ENCODE measurements at places on chromosomes 2 and 18.

GRCh38 chr2:46351098-46351749 is 54.0 kb downstream of the EPAS1 start:
- DNase-seq = peak; percentile 77
- peaks cover 70% of the 10 kb centered on the region for H3K4me1 ChIP-seq
- H3K27ac ChIP-seq = peak overlapping the region; percentile 92
- no peaks in the 10 kb centered on the region for H3K36me3 ChIP-seq
- H3K27me3 ChIP-seq = no peaks in the 10 kb centered on the region
- peak overlapping the region; percentile 81 for H3K4me3 ChIP-seq

GRCh38 chr2:43559391-43560230 is 36.2 kb downstream of the THADA start:
- peak; percentile 28 for DNase-seq
- H3K4me1 ChIP-seq = peaks cover 38% of the 10 kb centered on the region
- no peaks in the 10 kb centered on the region for H3K27me3 ChIP-seq
- H3K36me3 ChIP-seq = peaks cover 54% of the 10 kb centered on the region

DNA sequence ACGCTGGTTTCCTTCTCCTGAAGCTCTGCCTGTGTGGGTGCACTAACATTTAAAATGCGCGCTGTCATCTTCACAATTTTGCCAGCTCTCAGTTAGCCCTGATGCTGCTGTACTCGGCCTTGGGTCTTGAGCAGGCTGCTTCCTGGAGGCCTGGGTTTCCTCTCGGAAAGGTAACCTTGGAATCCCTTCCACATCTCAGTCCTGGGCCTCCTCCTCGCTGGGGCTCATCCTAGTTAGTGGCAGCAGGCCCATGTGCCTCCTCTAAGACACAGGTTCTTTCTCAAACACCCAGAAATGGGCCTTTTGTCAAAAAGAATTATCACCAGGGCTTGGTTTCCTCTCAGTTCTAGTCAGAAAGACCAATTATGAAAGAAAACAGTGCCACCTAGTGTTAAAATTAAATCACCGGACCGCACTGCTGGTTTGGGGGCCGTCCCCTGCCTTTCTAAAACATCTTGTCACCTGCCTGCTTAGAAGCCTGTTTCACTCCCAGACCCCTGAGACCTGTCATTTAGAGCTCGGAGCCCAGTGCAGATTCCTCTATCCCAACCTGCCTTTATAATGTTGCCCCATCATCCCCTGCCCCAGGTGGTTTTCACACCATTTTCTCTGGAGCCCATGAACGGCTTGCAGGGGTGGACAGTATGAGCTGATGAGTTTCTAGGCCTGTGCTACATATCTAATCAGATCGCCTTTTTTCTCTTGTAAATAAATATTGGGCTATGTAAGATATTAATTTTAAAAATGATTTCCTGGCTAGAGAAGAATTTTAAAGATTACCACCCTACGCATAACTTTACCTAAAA is 42.4 kb downstream of the HK2 start:
- peaks cover 50% of the 10 kb centered on the region for H3K36me3 ChIP-seq
- no peaks in the 10 kb centered on the region for H3K4me1 ChIP-seq
- peak; percentile 62 for DNase-seq
- no peak overlapping the region for H3K4me3 ChIP-seq

GRCh38 chr2:181264441-181264840 is 192.7 kb upstream of the ITGA4 start:
- H3K4me1 ChIP-seq = peaks cover 25% of the 10 kb centered on the region
- no peak for DNase-seq
- no peaks in the 10 kb centered on the region for H3K27me3 ChIP-seq
- H3K27ac ChIP-seq = no peak overlapping the region
- H3K4me3 ChIP-seq = no peak overlapping the region
- H3K36me3 ChIP-seq = peaks cover 4% of the 10 kb centered on the region

- peak; percentile 51 for DNase-seq
- H3K27me3 ChIP-seq = peaks cover 15% of the 10 kb centered on the region
- H3K4me1 ChIP-seq = peaks cover 45% of the 10 kb centered on the region
- peak overlapping the region; percentile 74 for H3K4me3 ChIP-seq
- H3K36me3 ChIP-seq = peaks cover 18% of the 10 kb centered on the region
- peak overlapping the region; percentile 71 for H3K27ac ChIP-seq
These were observed 620 bp upstream of the GALNT1 start for GRCh38 chr18:35580701-35581539.

DNA sequence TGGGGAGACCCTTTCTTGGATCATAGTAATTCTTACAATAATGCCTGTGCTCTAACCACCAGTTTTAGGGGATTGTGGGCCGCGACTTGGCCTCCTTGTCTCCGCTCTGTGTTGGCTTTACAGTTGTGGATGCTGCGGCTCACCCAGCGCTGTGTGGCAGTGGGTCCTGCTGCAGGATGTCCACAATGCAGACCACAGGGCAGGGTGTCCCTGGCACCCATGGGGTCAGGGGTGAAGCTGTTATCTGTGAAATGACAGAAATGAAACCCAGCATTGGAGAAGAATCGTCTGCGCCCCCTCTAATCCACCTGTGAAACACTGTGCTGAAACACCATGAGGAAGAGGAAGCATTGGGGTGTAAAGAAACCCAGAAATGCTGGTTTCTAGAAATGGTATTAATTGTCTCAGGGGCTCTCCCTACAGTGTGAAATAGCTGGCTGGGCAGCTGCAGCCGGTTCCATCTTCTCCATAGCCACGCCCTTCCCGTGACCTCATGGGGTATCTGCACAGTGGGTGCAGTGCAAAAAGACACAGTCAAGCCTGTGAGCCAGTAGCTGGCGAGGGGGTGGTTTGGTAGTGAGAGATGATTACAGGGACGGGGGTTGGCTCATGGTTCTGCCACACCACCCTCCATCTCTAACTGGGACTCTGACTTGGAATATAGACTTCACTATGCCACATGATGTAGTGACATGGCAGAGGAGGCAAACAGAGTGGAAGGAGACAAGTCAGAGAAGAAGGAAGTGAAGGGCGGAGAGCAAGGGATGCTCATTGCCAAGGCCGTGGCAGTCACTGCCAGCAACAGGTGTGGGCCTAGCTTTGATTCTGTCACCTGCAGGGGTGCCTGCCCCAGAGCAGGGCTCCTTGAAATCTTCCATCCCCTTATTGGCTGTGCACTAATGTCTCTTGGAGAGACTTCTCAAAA is 16.2 kb downstream of the INPP4A start:
- DNase-seq = peak; percentile 91
- H3K4me3 ChIP-seq = peak overlapping the region; percentile 40
- H3K4me1 ChIP-seq = peaks cover 91% of the 10 kb centered on the region
- H3K27me3 ChIP-seq = no peaks in the 10 kb centered on the region
- H3K27ac ChIP-seq = peak overlapping the region; percentile 94

GRCh38 chr18:57648414-57648813 is 26.8 kb upstream of the NARS1 start:
- no peak overlapping the region for H3K27ac ChIP-seq
- DNase-seq = no peak
- H3K27me3 ChIP-seq = no peaks in the 10 kb centered on the region
- peaks cover 25% of the 10 kb centered on the region for H3K4me1 ChIP-seq
- H3K36me3 ChIP-seq = peaks cover 9% of the 10 kb centered on the region
- no peak overlapping the region for H3K4me3 ChIP-seq

DNA sequence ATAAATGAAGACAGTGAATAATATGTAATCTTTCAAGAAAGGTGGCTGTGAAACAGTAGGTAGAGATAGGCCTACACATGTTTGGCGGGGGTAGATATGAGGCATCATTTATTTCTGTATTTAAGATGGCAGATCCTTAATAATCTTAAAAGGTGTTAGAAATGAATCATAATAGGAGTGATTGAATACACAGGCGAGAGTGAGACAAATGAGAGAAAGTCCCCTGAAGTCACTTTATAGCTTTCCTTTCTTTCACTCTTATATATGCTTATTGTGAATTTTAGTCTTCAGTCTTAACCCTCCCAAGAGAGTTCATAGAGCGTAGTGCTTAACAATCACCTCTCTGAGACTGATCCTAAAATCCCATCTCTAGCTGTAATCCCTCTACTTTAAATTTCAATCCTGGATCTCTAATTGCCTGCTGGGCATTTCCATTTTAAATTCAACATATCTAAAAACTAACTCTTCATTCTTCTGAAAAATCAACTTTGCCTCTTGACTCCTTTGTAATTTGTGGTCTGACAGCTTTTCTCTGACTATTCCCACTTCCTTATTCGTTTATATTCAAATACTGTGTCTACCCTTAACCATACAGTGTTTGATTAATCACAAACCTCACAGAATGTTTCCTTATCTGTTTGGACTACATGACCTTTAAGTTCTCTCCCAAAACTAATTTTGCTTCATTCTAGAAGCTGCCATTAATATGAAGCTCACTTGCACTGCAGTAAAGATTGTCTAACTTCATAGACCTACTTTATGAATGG is 463.7 kb upstream of the FSIP2 start:
- H3K4me3 ChIP-seq = no peak overlapping the region
- DNase-seq = no peak
- H3K4me1 ChIP-seq = no peaks in the 10 kb centered on the region

DNA sequence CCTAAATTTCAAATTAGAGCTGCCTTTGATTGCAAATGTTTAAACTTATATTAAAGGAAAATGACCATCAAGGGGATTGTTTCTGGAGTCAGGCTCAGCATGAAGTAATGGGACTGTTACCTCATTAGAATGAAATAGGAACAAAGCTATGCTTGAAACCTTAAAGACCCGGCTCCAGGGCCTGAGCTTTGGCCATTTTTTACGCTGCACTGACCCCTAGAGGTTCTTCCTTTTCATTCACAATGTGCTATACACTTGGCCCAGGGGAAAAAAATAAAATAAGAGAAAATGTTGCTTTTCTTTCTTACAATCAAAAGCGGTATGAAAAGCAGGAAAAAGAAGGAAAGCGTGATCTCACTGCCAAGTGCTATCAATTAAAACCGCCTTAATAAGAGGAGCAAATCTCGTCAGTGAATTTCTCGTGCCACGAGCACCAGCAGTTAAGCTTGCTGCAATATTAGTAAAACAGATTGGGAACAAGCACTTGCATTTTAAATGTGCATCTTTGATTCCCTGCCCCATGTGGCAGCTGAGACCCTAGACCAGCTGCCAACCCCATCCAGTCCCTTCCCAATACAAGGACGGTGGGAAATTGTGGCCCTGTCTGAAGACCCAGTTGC is 96.6 kb downstream of the MBD2 start:
- peak; percentile 64 for DNase-seq
- H3K4me1 ChIP-seq = peaks cover 5% of the 10 kb centered on the region
- H3K4me3 ChIP-seq = no peak overlapping the region
- H3K27ac ChIP-seq = no peak overlapping the region
- H3K27me3 ChIP-seq = no peaks in the 10 kb centered on the region

- H3K4me1 ChIP-seq = no peaks in the 10 kb centered on the region
- no peak for DNase-seq
- H3K27ac ChIP-seq = no peak overlapping the region
These were observed 927.3 kb upstream of the ACVR2A start for GRCh38 chr2:146917431-146918042.

GRCh38 chr18:31219395-31219794 is 56.7 kb upstream of the DSC1 start:
- H3K27ac ChIP-seq = no peak overlapping the region
- DNase-seq = no peak
- no peaks in the 10 kb centered on the region for H3K4me1 ChIP-seq
- no peaks in the 10 kb centered on the region for H3K36me3 ChIP-seq
- H3K27me3 ChIP-seq = no peaks in the 10 kb centered on the region

DNA sequence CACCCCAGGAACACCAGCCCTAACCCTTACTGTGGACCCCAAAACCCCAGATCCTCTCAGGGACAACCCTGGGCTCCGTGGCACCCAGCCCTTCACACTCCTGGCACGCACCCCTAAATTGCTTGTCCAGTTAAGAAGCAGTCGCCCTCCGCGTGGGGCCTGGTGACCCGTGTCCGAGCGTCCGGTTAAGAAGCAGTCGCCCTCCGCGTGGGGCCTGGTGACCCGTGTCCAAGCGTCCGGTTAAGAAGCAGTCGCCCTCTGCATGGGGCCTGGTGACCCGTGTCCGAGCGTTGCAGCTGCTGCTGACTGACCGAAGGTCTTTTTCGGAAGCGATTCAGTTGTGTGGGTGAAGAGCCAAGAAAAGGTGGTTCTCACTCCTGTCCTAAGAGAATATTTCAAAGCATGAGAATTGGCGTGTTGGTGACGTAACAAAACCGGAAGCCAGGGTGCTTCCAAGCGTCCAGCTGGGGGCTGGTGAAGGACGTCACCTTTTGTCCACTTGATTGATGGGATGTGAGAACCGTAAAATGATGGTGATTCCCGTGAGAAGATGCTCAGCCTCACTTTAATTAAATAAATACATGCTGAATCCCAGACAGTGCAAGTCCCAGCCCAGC is 70.5 kb downstream of the KCNG2 start:
- no peak overlapping the region for H3K27ac ChIP-seq
- no peaks in the 10 kb centered on the region for H3K36me3 ChIP-seq
- H3K4me1 ChIP-seq = no peaks in the 10 kb centered on the region
- no peak for DNase-seq

- peaks cover 4% of the 10 kb centered on the region for H3K36me3 ChIP-seq
- H3K4me1 ChIP-seq = peaks cover 16% of the 10 kb centered on the region
- peak; percentile 69 for DNase-seq
- H3K27ac ChIP-seq = peak overlapping the region; percentile 96
These were observed 46.9 kb upstream of the USP14 start for GRCh38 chr18:111306-112014.

DNA sequence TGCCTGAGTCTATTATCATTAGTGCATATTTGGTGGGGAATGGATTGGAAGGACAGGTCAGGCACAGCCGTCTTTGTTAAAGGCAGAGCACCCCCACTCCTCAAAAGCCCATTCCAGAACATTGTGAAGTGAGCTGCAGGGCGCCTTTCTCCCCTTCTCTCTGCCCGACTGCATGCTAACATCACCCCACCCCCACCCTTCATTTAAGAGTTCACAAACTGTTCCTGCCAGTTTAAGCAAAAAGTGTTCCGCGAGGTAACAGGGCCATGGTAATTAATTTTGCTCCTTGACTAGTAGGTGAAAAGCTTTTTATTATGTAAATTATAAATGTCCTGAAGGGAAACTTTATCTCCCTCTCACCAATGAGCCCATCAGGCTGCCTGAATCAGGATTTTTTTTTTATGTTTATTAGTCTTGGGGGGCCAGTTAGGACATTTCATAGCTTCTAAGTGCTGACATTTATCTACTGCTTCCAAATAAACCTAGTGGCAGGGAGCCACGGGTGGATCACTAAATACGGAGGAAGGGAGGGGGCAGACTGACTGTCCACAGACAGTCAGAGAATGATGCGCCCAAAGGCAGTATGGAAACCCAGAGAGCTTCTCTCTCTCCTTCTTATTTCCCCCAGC is 99.4 kb downstream of the FTCDNL1 start:
- DNase-seq = no peak
- no peaks in the 10 kb centered on the region for H3K4me1 ChIP-seq
- no peak overlapping the region for H3K4me3 ChIP-seq
- H3K27ac ChIP-seq = no peak overlapping the region

Measured in activated naive CD4-positive, alpha-beta T cell treated with anti-CD3 and anti-CD28 coated beads for 36 hours (primary cell).